ENCODE measurements at places on chromosomes 2 and 18. TPM values are rescaled to one million over a fixed set of nuclear protein-coding genes. Genes with fewer than 3 reads are reported as not detected.
A peak's percentile ranks its signal among the peaks of the same experiment; 100 is the strongest.

GRCh38 chr2:5021136-5021535, 671.0 kb upstream of the SOX11 start:
- no peak for DNase-seq
- H3K4me3 ChIP-seq = no peak overlapping the region
- H3K27ac ChIP-seq = no peak overlapping the region

DNA sequence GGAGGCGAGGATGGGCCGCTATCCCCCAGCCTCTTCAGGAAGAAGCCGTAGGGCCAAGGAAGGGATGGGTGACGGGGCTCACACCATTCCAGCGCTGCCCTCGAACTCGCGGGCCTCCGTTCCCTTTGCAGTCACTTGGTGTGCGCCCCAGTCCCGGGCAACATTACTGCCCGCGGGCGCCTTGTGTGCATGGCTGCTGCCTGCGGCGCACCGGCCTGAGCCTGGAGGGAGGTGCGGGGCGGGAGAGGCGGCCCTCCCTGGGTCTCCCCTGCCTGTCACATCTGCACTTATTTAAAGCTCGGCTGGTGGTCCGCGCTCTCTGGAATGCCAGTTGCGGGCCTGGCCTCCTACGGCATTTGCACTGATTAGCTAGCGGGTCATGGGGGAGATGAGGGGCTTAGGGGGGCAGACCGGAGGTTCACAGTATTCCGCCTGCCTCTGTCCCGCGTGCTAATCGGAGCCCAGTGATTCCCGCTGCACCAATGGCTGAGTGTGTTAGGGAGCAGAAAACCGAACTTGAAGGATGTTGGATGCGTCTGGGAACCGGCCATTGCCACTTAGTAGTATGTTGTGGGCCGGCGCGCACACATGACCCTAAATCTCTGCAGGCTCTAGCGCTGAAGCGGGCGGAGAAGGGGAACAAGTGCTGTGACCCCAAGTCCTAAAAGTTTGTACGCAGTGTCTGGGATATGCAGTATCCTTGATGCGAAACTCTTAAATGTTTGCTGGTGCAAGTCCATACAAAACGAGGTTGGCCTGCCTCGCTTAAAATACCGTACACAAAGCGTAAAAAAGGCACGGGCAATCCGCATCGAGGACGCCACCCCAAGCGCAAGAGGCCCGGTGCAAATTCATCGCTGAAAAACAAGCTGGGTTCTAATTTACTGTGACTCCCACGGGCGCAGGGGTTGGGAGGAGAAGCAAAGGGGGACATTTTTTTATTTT, 161.2 kb upstream of the SIX2 start:
- H3K36me3 ChIP-seq = no peaks in the 10 kb centered on the region
- DNase-seq = peak; percentile 5
- H3K27ac ChIP-seq = no peak overlapping the region
- no peak overlapping the region for H3K4me3 ChIP-seq

GRCh38 chr2:190283783-190284182, 35.8 kb downstream of the HIBCH start:
- H3K4me3 ChIP-seq = no peak overlapping the region
- no peak for DNase-seq
- no peaks in the 10 kb centered on the region for H3K27me3 ChIP-seq
- H3K27ac ChIP-seq = no peak overlapping the region

DNA sequence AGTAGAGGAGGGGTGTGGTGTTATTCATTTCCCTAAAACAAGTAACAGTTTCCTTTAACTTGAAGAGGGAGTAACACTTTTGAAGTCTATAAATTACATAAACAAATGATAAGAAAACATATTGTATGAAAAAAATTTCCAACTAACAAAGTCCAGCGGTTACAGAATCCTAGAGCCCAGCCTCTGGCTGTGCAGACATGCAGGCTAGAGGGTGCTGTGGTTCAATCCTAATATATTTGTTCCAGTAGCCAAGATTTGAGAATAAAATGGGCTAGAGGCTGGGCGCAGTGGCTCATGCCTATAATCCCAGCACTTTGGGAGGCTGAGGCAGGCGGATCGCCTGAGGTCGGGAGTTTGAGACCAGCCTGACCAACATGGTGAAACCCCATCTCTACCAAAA, 56.9 kb downstream of the WDR75 start:
- no peaks in the 10 kb centered on the region for H3K4me1 ChIP-seq
- H3K27me3 ChIP-seq = no peaks in the 10 kb centered on the region
- no peak overlapping the region for H3K27ac ChIP-seq
- DNase-seq = no peak
- H3K36me3 ChIP-seq = no peaks in the 10 kb centered on the region
- no peak overlapping the region for H3K4me3 ChIP-seq

- H3K4me1 ChIP-seq = no peaks in the 10 kb centered on the region
- H3K27ac ChIP-seq = no peak overlapping the region
- no peaks in the 10 kb centered on the region for H3K27me3 ChIP-seq
- H3K4me3 ChIP-seq = no peak overlapping the region
These were observed 188.1 kb downstream of the FMNL2 start for GRCh38 chr2:152523091-152523490.

DNA sequence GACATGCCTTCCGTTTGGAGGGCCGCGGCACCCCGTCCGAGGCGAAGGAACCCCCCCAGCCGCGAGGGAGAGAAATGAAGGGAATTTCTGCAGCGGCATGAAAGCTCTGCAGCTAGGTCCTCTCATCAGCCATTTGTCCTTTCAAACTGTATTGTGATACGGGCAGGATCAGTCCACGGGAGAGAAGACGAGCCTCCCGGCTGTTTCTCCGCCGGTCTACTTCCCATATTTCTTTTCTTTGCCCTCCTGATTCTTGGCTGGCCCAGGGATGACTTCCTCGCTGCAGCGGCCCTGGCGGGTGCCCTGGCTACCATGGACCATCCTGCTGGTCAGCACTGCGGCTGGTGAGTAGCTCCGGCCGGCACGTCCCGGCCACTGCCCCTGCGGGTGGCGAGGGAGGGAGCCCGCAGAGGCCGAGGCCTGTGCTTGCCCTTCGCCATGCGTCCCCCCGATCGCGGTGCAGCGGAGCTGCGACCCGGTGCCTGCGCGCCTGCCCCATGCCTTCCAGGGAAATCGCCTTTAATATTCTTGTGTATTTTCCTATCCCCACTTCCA, 1.2 kb downstream of the BMPR2 start:
- H3K4me3 ChIP-seq = peak overlapping the region; percentile 88
- DNase-seq = peak; percentile 50
- no peaks in the 10 kb centered on the region for H3K27me3 ChIP-seq
- H3K36me3 ChIP-seq = no peaks in the 10 kb centered on the region
- peaks cover 13% of the 10 kb centered on the region for H3K4me1 ChIP-seq

DNA sequence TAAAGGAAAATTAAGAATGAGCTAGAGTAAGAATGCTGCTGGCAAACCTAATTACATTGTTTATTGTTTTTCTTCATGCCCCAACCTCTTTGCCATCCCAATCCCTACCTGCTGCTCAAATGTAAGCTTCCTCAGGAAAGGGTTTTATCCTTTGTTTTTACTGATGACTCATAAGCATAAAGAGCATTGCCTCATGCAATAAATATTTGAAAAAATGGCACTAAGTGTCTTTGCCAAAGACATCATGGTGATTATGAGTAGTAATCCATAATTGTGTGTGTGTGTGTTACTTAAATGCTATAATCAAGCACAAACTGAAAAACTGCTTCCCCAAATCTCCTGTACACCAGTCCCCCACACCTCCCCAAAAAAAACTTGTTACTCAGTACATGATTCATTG, 53.4 kb downstream of the DNER start:
- no peaks in the 10 kb centered on the region for H3K4me1 ChIP-seq
- no peak for DNase-seq
- no peak overlapping the region for H3K4me3 ChIP-seq
- H3K27ac ChIP-seq = no peak overlapping the region
- peaks cover 2% of the 10 kb centered on the region for H3K27me3 ChIP-seq

- peaks cover 6% of the 10 kb centered on the region for H3K4me1 ChIP-seq
- H3K27ac ChIP-seq = no peak overlapping the region
- no peaks in the 10 kb centered on the region for H3K27me3 ChIP-seq
- no peaks in the 10 kb centered on the region for H3K36me3 ChIP-seq
These were observed 21.2 kb upstream of the NAB1 start for GRCh38 chr2:190627448-190628412.

Gene GALR1
- total RNA-seq = not detected

- no peak overlapping the region for H3K27ac ChIP-seq
- DNase-seq = no peak
- peaks cover 9% of the 10 kb centered on the region for H3K4me1 ChIP-seq
- H3K27me3 ChIP-seq = peaks cover 21% of the 10 kb centered on the region
These were observed 677 bp upstream of the TMEM178A start for GRCh38 chr2:39664888-39665591.

Gene ALPP
- not detected for total RNA-seq

- no peak overlapping the region for H3K4me3 ChIP-seq
- no peaks in the 10 kb centered on the region for H3K27me3 ChIP-seq
- H3K36me3 ChIP-seq = no peaks in the 10 kb centered on the region
- DNase-seq = no peak
- no peak overlapping the region for H3K27ac ChIP-seq
- no peaks in the 10 kb centered on the region for H3K4me1 ChIP-seq
These were observed 108.4 kb downstream of the ALMS1 start for GRCh38 chr2:73494031-73494430.

Gene KIF1A
- total RNA-seq = not detected

Gene LBX2
- 0.97 TPM for total RNA-seq

Gene ELOA2
- total RNA-seq = not detected

Gene SPDYA
- total RNA-seq = 2.8 TPM

Gene TTR
- total RNA-seq = not detected

DNA sequence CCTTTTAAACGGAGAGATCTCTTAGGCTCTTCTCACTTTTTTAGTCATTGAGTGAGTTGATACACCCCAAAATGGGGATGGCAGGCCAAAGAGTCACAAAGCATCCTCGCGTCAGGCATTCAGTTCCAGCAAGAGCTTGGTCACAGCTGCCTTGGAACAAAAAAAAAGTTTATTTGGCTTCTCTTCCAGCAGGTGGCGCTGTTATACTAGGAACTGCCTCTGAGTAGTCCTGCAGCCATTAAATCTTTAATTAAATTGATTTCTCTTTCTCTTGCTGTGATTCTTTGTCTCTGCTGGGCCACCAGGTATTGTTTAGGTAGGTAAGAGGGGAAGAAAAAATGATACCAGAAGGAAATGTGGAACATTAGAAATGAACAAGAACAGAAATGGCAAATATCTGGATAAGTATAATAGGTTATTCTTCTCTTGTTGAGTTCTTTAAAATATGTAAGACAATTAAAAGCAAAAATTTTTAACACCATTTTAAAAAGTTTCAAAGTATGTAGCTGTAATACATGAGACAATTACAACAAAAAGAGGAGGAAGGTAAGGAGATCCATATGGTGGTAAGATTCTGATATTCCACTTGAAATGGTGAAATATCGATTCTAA, 175.1 kb downstream of the GALNT1 start:
- H3K27me3 ChIP-seq = peaks cover 11% of the 10 kb centered on the region
- H3K4me3 ChIP-seq = no peak overlapping the region
- no peaks in the 10 kb centered on the region for H3K36me3 ChIP-seq
- peak; percentile 75 for DNase-seq
- no peak overlapping the region for H3K27ac ChIP-seq
- H3K4me1 ChIP-seq = no peaks in the 10 kb centered on the region

- no peaks in the 10 kb centered on the region for H3K27me3 ChIP-seq
- H3K27ac ChIP-seq = no peak overlapping the region
- no peaks in the 10 kb centered on the region for H3K36me3 ChIP-seq
These were observed 2026.1 kb upstream of the CELF4 start for GRCh38 chr18:39591649-39592048.

GRCh38 chr2:159230145-159230877, 56.2 kb downstream of the WDSUB1 start:
- DNase-seq = no peak
- H3K27me3 ChIP-seq = no peaks in the 10 kb centered on the region
- H3K36me3 ChIP-seq = peaks cover 2% of the 10 kb centered on the region

DNA sequence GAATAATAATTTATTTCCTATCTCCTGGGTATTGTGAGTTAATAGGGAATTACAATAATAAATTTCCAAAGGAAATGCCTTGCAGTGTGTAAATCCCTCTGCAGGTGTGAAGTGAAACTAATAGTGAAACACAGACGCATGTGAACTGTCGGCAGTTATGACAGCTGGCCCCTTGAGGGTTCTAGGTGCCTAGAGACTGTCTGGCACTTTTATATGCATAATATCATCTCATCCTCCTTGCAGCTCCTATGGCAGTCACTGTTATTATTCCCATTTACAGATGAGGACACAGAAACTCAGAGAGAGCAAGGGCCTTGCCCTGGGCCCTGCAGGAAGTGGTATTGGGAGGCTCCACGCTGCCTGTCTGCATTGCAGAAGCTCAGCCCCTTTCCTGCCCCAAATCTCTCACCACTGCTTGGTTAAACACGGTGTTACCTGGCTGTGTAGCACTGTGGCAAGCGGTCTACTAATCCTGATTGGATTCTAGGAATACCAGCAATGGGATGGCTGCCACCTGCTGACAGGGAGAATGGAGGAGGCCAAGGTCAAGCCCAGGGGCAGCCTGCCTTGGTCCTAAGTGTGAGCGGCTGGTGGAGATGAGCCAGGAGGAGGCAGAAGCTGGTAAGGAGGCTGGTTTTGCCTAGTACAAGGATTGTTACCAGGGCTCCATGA, 32.8 kb upstream of the ACKR3 start:
- H3K36me3 ChIP-seq = no peaks in the 10 kb centered on the region
- peaks cover 41% of the 10 kb centered on the region for H3K4me1 ChIP-seq
- H3K27ac ChIP-seq = peak overlapping the region; percentile 61
- no peaks in the 10 kb centered on the region for H3K27me3 ChIP-seq

- no peak overlapping the region for H3K4me3 ChIP-seq
- no peak overlapping the region for H3K27ac ChIP-seq
- DNase-seq = no peak
- H3K36me3 ChIP-seq = no peaks in the 10 kb centered on the region
- no peaks in the 10 kb centered on the region for H3K4me1 ChIP-seq
- H3K27me3 ChIP-seq = peaks cover 8% of the 10 kb centered on the region
These were observed 130.6 kb upstream of the CBLN2 start for GRCh38 chr18:72674710-72675109.

GRCh38 chr2:18413676-18414396, 146.6 kb downstream of the RDH14 start:
- H3K36me3 ChIP-seq = no peaks in the 10 kb centered on the region
- no peak overlapping the region for H3K27ac ChIP-seq
- no peaks in the 10 kb centered on the region for H3K4me1 ChIP-seq
- no peak overlapping the region for H3K4me3 ChIP-seq
- DNase-seq = no peak
- H3K27me3 ChIP-seq = no peaks in the 10 kb centered on the region

GRCh38 chr18:48918660-48919456, 31.9 kb downstream of the SMAD7 start:
- no peaks in the 10 kb centered on the region for H3K36me3 ChIP-seq
- no peak overlapping the region for H3K27ac ChIP-seq
- H3K27me3 ChIP-seq = no peaks in the 10 kb centered on the region
- no peak overlapping the region for H3K4me3 ChIP-seq

- no peaks in the 10 kb centered on the region for H3K4me1 ChIP-seq
- H3K27me3 ChIP-seq = no peaks in the 10 kb centered on the region
- no peak overlapping the region for H3K4me3 ChIP-seq
- H3K27ac ChIP-seq = no peak overlapping the region
- no peaks in the 10 kb centered on the region for H3K36me3 ChIP-seq
These were observed 56.5 kb downstream of the HPCAL1 start for GRCh38 chr2:10359246-10359645.

Gene NCKAP1
- not detected for total RNA-seq
